Peyer's patch (tissue), 4 donors: ENCODE measurements at places on chromosomes 11 and 22. TPM values are rescaled to one million over a fixed set of nuclear protein-coding genes. Genes with fewer than 3 reads are reported as not detected.

- DNase-seq = no peak
- no peak overlapping the region for H3K4me3 ChIP-seq
- H3K4me1 ChIP-seq = no peaks in the 10 kb centered on the region
- no peaks in the 10 kb centered on the region for H3K27me3 ChIP-seq
Observed at GRCh38 chr22:49139492-49140151, 688.1 kb downstream of the BRD1 start.

- peaks cover 80% of the 10 kb centered on the region for H3K36me3 ChIP-seq
- H3K4me1 ChIP-seq = peaks cover 7% of the 10 kb centered on the region
- H3K4me3 ChIP-seq = no peak overlapping the region
- no peak for DNase-seq
- no peak overlapping the region for H3K27ac ChIP-seq
- no peaks in the 10 kb centered on the region for H3K27me3 ChIP-seq
Observed at GRCh38 chr11:3037945-3038271, 19.3 kb downstream of the CARS1 start.

DNA sequence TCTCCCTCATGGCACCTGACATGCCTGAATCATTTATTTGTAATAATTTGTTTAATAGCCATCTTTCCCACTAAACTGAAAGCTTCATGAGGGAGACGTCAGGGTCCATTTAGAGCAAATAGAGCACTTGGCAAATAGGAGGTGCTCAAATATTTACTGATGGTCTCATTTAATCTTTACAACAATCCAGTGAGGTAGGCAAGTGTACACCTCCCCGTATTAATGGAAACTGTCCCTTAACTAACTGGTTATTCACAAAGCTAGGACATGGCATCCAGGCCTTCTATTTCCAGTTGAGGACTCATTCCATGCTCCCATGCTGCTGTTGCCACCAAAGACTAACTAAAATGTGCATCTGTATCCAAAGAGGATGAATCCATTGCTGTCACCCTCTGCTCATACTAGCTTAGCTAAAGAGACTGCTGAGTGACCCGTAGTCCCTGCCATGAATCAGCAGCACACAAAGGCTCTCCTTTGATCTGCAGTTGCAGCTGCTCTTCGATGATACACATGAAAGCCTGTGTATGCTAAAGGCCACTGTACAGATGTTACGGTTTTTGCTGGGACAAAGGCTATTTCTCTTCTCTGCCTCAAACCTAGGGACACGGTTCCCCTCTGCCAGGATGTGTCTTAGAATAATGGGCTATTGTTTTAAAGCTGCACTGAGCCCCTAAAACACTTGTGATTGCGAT is 82.6 kb downstream of the RAB30 start:
- no peaks in the 10 kb centered on the region for H3K4me1 ChIP-seq
- DNase-seq = no peak
- peaks cover 3% of the 10 kb centered on the region for H3K36me3 ChIP-seq
- H3K4me3 ChIP-seq = no peak overlapping the region
- no peak overlapping the region for H3K27ac ChIP-seq
- H3K27me3 ChIP-seq = no peaks in the 10 kb centered on the region

DNA sequence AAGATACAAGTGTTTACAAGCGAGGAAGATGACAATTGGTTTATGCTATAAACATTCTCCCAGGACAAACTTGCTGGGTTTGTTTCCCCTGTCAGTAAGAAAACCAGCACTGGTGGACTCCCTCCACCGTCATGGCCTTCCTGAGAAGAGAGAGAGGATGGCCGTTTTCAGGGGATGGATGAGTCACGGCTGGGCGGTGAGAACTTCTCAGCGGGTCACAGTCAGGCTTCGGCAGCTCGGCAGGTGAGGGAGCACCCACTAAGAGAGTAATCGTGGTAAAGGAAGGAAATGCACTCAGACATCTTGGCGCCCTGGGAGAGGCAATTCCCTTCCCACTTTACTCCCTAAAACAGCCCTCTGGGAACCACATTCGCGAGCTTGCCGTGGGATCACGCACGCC is 83.9 kb downstream of the NCAM1 start:
- H3K27me3 ChIP-seq = no peaks in the 10 kb centered on the region
- no peaks in the 10 kb centered on the region for H3K36me3 ChIP-seq
- no peak overlapping the region for H3K27ac ChIP-seq

DNA sequence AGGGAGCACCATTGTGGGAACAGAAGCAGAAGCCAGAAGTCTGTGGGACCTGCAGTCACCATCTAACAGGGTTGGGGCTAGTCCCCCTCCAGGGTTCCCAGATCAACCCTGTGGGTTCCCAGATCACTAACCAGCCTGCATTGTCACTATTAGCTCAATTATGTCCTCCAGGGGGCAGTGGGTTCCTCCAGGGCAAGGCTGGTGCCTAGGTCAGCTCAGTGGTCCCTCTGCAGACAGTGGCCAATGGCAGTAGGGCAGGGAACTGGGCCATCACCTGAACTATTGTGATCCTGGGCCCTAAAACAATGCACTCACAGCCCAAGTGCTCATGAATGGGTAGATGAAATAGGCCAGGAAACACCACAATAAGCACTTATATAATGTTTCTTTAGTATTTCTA is 18.8 kb upstream of the PRSS23 start:
- H3K27me3 ChIP-seq = no peaks in the 10 kb centered on the region
- no peak overlapping the region for H3K27ac ChIP-seq
- no peaks in the 10 kb centered on the region for H3K4me1 ChIP-seq
- H3K36me3 ChIP-seq = no peaks in the 10 kb centered on the region
- no peak for DNase-seq

DNA sequence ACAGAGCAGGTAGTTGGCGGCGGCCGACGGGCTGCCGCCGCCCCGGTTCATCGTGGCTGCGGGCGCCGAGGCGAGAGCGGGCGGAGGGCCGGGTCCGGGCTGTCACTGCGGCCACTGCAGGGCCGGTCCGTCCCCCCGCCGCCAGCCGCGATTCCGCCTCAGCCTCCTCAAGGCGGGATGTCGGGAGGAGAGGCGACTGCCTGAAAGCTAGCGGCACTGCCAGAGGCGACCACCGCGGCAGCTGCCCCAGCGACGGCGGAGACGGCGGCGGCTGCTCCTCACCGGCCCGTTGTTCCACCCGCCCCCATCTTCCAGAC is 234 bp downstream of the SESN3 start:
- H3K27me3 ChIP-seq = no peaks in the 10 kb centered on the region
- peak overlapping the region; percentile 99 for H3K27ac ChIP-seq
- H3K4me3 ChIP-seq = peak overlapping the region; percentile 94

- no peak for DNase-seq
- no peaks in the 10 kb centered on the region for H3K36me3 ChIP-seq
- H3K4me1 ChIP-seq = no peaks in the 10 kb centered on the region
- no peak overlapping the region for H3K27ac ChIP-seq
- H3K4me3 ChIP-seq = no peak overlapping the region
Observed at GRCh38 chr22:40341604-40342003, 4.7 kb upstream of the ADSL start.

The OR56A1 gene
- total RNA-seq = not detected

DNA sequence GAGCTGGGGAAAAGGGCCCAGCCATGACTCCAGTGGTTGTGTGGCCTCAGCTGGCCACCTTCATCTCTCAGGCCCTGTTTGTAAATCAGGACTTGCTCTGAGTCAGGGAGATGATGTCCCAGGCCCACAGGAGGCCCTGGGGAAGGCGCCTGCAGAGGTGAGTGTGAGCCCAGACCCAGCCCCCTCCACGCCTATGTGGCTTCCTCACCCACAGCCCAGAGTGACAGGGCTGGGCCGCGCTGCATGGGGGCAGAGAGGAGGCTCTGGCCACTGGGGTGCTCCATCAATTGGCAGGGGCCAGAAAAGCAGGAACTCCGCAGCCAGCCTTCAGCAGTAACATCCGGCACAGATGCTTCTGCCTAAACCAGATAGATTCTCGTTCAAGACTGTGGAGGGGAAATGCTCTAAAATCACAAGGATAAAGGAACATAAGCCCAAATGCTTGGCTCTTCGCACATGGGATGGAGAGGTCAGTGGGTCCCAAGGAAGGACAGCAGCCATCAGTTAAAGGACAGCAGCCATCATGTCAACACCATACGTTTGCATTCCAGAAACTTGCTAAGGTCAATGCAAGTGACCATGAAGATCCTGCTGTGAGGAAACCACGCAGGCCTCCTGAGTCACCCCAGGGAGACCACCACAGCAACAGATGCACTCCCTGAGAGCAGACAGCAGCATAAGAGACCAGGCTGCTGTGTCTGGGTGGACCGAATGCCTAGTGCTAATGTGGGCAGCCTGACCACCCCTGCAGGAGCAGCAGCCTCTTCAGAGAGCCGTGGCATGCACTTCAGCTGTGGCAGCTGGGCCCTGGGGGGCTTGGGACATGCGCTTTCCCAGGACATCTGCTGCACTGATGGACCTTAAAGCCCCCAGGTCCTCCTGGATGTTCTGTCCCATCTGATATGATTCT is 28.3 kb downstream of the OSBPL5 start:
- H3K27ac ChIP-seq = no peak overlapping the region
- H3K4me3 ChIP-seq = no peak overlapping the region
- DNase-seq = no peak
- no peaks in the 10 kb centered on the region for H3K36me3 ChIP-seq

The PLEKHB1 gene
- total RNA-seq = 11.9 TPM

- no peaks in the 10 kb centered on the region for H3K36me3 ChIP-seq
- no peaks in the 10 kb centered on the region for H3K4me1 ChIP-seq
- no peaks in the 10 kb centered on the region for H3K27me3 ChIP-seq
- no peak overlapping the region for H3K4me3 ChIP-seq
- no peak for DNase-seq
- no peak overlapping the region for H3K27ac ChIP-seq
Observed at GRCh38 chr11:18722293-18722637, 3.7 kb downstream of the IGSF22 start.

The TESMIN gene
- 2.6 TPM for total RNA-seq

- DNase-seq = no peak
- H3K4me1 ChIP-seq = no peaks in the 10 kb centered on the region
- H3K36me3 ChIP-seq = no peaks in the 10 kb centered on the region
Observed at GRCh38 chr11:34988294-34989255, 72.2 kb downstream of the PDHX start.

DNA sequence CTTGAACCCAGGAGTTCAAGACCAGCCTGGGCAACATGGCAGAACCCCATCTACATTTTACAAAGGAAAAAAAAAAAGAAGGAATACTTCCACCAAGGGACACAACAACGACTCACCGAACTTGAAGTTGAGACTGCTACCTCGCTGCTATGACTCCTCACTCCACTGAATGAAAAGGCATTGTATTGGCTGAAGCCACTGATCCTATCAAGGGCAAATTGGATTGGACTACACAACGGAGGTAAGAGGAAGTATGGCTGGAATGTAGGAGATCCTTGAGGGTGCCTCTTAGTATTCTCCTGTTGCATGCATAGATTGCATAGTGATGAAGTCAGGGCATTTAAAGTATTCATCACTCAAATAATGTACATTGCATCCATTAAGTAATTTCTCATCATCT is 97.9 kb downstream of the CWF19L2 start:
- H3K27me3 ChIP-seq = no peaks in the 10 kb centered on the region
- no peaks in the 10 kb centered on the region for H3K4me1 ChIP-seq
- H3K4me3 ChIP-seq = no peak overlapping the region
- DNase-seq = no peak
- no peak overlapping the region for H3K27ac ChIP-seq

DNA sequence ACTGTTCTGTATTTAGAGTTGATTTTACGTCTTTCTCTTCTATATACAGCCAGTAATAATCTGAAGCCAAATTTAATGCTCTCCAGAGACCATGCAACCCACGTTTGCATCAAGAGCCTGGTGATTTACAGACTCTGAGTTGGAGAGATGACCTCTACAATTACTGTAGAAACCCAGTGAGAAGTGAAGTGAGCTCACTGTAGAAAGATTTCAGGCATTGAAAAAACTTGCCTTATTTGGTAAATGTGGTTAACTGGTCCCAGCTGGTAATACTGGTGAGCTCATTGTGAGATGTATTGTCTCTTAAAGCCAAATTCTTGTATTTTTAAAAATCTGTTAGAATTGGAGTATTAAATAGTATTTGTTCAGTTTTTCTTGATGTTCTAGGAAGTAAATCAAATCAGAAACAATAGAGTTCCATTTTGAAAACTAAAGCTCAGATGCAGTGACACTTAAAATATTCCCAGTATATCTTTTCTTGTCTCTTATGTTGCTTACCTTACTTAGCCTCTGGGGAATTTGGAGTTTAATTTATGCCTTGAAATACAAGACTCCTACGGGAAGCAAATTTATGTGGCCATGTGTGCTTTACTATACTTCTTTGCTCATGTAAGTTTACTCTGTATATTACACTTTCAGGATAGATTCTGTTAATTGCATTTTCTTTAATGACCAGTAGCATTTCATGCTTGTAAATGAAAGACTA is 189.9 kb downstream of the ARHGAP42 start:
- no peak for DNase-seq
- no peaks in the 10 kb centered on the region for H3K4me1 ChIP-seq
- no peak overlapping the region for H3K4me3 ChIP-seq
- no peak overlapping the region for H3K27ac ChIP-seq

DNA sequence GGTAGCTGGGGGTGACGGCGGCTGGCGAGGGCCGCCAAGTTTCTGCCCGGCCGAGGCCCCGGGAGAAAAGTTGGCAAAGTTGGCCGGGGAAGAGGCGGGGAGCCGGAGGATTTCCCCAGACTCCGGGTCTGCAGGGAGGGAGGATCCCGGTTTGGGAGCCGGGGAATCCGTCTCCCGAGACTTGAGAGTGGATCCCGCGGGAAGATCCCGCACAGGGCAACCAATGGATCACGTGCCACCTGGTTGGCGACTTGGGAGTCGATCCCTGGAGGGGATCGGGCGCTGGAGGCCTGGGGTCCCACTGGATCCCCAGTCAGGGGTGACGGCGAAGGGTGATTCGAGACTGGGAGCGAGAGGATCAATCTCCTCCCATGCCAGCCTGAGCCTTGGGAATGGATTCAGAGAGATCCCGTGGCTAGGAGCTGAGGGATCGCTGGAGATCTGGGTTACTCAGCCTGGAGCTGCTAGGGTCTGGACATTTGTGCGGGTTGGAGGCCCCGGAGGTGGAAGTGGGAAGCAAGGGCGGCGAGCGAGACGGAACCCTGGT is 394 bp downstream of the KIAA1671 start:
- H3K27me3 ChIP-seq = no peaks in the 10 kb centered on the region
- H3K4me3 ChIP-seq = peak overlapping the region; percentile 51
- no peaks in the 10 kb centered on the region for H3K4me1 ChIP-seq
- H3K36me3 ChIP-seq = no peaks in the 10 kb centered on the region
- peak overlapping the region; percentile 98 for H3K27ac ChIP-seq

DNA sequence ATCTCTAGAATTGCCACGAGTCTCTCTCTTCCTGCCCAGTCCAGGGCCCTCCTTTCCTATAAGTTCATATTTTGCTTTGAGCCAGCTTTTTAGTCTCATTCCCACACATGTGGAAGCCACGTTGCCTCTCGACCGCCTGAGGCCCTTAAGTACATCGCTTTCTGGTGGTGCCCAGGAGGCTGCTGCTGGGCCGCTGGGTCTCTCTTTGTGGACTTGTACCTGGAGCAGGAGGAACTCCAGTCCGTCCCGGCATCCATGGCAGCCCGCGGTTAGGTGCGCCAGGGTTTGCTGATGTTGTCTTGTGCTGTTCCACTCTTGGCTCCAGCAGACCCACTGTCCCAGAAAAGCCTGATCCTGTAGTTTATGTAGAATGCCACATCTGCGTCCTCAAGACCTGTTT is 41.0 kb downstream of the NAT10 start:
- H3K27me3 ChIP-seq = no peaks in the 10 kb centered on the region
- no peaks in the 10 kb centered on the region for H3K36me3 ChIP-seq
- H3K4me3 ChIP-seq = no peak overlapping the region
- H3K4me1 ChIP-seq = no peaks in the 10 kb centered on the region
- no peak for DNase-seq
- no peak overlapping the region for H3K27ac ChIP-seq

GRCh38 chr11:33682446-33682845 is 18.2 kb downstream of the C11orf91 start:
- no peaks in the 10 kb centered on the region for H3K4me1 ChIP-seq
- H3K36me3 ChIP-seq = no peaks in the 10 kb centered on the region
- no peak overlapping the region for H3K4me3 ChIP-seq
- no peaks in the 10 kb centered on the region for H3K27me3 ChIP-seq
